Ascending aorta (tissue), 2 donors: ENCODE measurements at places on chromosomes 1 and 21.

GRCh38 chr1:88647249-88647645, 36.8 kb upstream of the PKN2 start:
- no peak for DNase-seq

DNA sequence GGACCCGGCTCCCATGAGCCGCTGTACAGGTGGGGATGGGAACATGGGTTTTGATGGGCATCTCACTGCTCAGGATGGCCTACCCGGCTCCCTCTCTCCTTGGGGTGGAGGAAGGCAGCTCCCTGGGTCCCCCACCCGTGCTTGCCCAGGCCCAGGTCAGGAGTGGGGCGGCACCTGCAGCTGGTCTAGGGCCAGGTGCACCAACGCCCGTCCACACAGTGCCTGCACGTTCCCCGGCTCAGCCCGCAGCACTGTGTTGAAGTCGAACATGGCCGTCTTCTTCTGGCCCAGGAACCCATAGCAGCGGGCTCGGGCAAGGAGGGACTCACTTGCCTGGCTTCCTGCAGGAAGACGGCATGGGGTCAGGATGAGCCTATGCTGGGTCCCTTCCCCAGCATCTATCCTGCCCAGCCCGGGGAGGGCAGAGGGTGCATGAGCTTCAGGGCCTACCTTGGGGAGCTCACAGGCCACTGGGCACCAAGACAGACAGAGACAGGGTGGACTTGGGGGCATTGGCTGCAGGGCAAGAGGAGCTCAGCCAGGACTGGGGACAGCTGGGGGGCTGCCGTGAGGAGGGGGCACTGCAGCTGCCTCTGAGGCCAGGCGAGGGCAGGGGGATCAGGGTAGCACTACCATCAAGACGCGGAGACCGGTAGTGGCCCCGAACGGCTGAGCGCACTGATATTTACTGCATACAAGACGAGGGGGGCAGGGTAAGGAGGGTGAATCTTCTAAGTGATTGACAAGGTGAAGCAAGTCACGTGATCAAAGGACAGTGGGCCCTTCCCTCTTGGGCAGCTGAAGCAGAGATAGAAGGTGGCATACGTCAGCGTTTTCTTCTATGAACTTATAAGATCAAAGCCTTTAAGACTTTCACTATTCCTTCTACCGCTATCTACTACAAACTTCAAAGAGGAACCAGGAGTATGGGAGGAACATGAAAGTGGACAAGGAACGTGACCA, 17.8 kb downstream of the TTC34 start:
- no peak for DNase-seq

GRCh38 chr1:37501661-37502060, 12.9 kb downstream of the MEAF6 start:
- no peak for DNase-seq

DNA sequence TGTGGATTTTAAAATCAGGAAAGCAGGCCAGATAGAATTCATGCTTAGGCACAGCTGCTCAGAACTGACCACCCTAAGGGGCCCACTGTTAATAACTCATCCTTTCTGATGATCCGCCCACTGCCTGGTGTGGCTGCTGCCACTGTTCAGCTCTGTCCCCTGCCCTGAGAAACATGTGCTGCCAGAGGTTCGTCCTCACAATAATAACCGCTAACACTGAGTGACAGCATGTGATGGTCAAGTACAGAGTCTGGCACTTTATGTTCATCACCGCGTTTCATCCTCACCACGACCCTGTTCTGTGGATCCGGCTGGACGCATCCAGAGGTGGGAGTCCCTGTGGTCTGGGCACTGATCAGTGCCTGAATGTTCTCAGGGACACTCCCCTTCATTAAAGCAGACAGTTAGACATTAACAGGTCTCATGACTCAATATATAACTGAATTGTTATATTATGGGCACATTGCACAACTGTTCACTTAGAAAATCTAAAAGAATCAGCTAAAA, 108.6 kb downstream of the SIM2 start:
- no peak for DNase-seq

- no peak for DNase-seq
Observed at GRCh38 chr1:221162939-221163338, 283.7 kb downstream of the HLX start.

- no peak for DNase-seq
Observed at GRCh38 chr21:14878971-14879370, 185.8 kb downstream of the NRIP1 start.

- DNase-seq = peak; percentile 25
Observed at GRCh38 chr1:36486439-36487335, 4.0 kb upstream of the CSF3R start.

GRCh38 chr21:29638138-29638537, 301.7 kb downstream of the GRIK1 start:
- no peak for DNase-seq

- no peak for DNase-seq
Observed at GRCh38 chr21:25537174-25537573, 70.1 kb downstream of the MRPL39 start.

DNA sequence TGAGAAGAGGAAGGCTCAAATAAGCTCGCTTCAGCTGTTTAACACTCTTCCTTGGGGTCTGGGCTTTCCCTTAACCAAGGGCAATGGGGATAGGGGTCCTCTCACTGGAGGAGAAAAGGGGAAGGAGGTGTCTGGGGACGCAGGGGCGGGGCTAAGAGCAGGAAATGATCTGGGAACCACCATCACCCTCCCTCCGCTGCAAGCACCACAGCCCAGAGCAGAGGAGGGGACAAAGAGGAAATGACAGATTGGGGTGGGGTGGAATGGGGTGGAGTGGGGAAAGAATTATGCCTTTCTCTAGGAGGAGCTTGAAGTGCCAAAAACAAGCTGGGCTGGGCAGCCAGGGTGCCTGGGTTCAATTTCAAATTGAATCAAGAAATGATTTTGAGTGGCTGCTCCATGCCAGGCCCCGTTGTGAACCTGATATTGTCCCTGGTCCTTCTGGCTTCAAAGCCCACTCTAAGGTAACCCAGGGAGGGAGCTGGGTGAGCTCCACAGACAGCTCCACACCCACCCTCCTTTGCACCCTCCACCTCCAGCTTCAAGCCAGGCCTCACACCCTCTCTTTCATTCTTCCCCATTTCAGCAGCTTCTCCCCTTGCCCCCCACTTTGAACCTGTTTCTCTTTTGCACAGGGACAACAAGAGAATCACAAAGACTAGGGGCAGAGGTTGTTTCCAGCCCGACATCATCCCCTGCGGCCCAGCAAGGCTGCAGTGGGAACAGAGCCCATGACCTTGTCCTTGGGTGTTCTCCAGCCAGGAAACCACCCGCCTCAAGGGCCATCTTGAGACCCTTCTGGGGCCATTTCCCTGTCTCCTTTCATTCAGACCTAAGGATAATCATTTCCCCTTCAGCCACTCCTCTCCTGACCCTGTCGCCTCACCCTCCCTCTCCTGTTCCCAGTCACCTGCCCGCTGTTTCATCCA, 1.1 kb downstream of the ARHGAP30 start:
- DNase-seq = peak; percentile 58

- DNase-seq = no peak
Observed at GRCh38 chr1:9807541-9807940, 16.2 kb downstream of the CLSTN1 start.

GRCh38 chr1:208728815-208729214, 484.6 kb upstream of the PLXNA2 start:
- no peak for DNase-seq

GRCh38 chr1:60596791-60597750, 485.3 kb upstream of the NFIA start:
- no peak for DNase-seq

GRCh38 chr1:221881805-221882581, 140.1 kb upstream of the DUSP10 start:
- DNase-seq = no peak

GRCh38 chr21:25994758-25995163, 175.8 kb downstream of the APP start:
- DNase-seq = no peak

DNA sequence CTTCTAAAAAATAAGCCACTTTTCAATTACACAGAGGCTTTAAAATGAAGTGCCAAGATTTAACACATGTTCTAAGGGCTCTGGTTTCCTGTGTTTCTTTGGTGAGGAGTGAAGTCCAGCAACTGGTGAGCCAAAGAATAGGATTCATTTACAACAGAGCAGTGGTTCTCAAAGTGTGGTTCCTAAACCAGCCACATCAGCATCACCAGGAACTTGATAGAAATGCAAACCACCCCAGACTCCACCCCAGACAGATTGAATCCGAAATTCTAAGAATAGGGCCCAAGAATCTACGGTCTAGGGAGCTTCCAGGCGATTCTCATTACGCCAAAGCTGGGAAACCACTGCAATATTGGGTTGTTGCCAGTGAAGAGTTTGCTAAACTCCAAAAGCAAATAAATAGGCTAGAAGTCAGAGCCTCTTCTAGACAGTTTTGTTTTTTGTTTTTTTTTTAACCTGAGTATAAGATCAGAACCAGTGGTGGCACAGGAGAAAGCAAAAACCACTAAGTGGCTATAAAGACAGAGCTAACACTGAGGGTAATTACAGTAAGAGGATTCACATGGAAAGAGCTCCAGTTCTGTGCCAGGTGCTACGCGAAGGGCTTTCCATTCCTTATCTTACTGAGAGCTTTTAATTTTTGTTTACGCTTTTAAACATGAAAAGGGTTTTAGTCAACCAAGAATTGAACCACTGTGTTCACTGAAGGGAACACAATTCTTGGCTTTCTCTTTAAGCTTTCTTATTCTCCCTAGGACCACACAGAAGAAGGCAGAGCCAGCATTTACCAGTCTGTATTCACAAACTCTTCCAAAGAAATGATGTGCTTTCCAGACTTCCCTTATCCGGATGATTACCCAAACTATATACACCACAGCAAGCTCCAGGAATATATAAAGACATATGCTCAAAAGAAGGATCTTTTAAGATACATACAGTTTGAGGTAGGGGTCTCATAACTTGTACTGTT, 42.4 kb upstream of the FMO2 start:
- DNase-seq = peak; percentile 75

- no peak for DNase-seq
Observed at GRCh38 chr1:67815303-67816094, 17.8 kb downstream of the GNG12 start.

DNA sequence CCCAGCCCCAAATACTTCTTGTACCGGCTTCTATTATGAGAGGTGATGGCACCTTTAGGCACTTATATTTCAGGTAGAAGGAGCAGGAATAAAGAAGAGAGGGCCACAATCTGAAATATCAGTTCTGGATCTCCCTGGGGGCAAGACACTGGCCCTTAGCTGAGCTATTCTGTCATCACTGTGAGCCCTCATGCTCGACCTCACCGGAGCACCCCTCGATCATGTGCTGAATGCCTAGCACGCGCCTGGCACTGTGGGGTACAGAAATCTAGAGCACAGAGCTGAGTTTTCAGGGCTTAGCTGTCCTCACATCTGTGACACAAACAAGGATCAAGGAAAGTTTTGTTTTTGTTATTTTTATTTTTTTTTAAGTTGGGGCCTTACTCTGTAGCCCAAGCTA, 7.6 kb upstream of the MX1 start:
- DNase-seq = no peak

DNA sequence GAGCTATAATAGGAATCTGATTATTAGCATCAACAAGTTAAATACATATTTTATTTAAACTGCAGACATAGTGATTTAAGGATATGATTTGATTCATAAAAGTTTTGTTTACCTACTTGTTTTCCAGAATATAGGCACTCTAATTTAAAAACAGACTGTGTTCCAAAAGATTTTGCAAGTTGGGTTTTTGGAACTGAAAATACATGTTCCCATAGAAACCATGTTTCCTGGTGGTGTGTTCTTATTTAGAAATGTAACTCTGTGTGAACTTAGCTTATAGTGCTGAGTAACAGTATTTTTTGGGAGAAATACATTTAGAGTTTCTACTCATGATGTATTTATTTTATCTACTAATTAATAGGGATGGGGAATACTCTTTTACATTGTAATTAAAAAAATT, 21.8 kb downstream of the USP25 start:
- DNase-seq = no peak

DNA sequence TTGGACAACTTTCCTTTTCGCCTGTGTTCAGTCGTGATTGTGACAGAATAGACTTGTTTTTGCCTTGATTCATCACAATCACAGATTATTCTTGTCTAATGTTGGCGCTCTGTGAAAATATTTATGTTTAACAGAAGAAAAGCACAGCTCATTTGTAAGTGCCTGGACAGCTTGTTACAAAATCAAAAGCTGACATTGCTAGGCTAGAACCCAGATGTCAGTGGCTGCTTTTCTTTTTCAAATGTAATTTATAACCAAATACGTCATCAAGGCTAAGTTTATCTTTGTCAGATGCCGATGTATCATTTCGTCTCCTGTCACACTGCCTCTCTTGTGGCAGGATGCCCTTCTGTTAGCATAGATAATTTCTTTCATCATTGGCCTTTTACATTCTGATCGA, 1227.3 kb downstream of the PLA2G4A start:
- no peak for DNase-seq

GRCh38 chr21:17387030-17387617, 125.7 kb upstream of the CXADR start:
- DNase-seq = no peak

- DNase-seq = no peak
Observed at GRCh38 chr1:203691447-203691846, 64.8 kb downstream of the ATP2B4 start.

- DNase-seq = no peak
Observed at GRCh38 chr1:53604291-53604919, 134.6 kb downstream of the GLIS1 start.

DNA sequence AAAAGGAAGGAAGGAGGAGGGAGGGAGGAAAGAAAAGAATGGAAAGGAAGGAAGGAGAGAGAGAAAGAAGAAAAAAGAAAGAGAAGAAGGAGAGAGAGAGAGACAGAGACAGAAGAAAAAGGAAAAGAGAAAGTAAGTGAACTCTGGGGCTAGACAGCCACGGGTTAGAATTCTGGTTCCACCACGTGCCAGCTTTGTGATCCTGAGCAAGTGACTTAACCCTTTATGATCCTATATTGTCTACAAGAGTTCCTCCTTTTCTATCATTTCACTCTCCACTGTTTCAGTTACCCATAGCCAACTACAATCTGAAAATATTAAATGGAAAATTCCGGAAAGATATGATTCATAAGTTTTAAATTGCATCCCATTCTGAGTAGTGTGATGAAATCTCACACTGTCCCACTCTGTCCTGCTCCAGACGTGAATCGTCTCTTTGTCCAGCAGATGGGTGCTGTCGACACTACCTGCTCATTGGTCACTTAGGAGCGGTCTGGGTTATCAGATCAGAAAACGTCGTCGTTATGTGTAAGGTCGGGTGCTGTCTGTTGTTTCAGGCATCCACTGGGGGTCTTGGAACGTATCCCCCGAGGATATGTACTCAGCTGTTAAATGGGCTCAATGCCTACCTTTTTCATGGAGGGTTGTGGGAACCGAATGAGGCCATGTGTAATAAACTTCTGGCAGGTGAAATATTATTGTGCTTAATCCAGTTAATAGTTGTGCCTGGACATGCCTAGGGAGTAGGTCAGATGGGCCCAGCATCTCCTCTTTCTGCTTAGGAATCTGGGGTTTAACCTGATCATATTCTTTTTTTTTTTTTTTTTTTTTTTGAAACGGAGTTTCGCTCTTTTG, 19.1 kb downstream of the TMEM51 start:
- DNase-seq = no peak

GRCh38 chr21:41975391-41976272, 21.8 kb upstream of the C2CD2 start:
- no peak for DNase-seq

DNA sequence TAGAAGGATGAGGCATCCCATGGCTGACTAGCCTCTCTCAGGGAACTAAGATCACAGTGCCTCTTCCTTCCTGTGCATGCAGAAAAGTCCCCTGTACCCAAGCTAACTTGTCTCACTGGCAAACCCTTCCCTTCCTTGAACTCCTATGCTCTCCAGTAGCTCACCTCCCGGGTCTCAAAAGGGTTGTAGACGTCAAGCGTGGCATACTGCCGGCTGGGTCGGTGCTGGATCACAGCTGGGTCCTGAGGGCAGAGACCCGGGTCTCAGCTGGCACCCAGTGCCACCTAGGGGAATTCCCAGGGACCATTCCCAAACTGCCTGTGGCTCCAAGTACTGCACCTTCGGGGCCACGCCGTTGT, 688 bp downstream of the SCAMP3 start:
- DNase-seq = no peak
